Activated CD8-positive, alpha-beta memory T cell treated with anti-CD3 and anti-CD28 coated beads, Interleukin-2, amount 10 ng/mL, durations not matched to agents 7 days and 5 days (primary cell): ENCODE measurements at places on chromosomes 3 and 15. TPM values are rescaled to one million over a fixed set of nuclear protein-coding genes. Genes with fewer than 3 reads are reported as not detected.

- DNase-seq, result no peak
- no peak overlapping the region for H3K27ac ChIP-seq
- peaks cover 46% of the 10 kb centered on the region for H3K36me3 ChIP-seq
- no peaks in the 10 kb centered on the region for H3K27me3 ChIP-seq
Measured at GRCh38 chr3:138230525-138230924, 43.4 kb downstream of the ARMC8 start.

Gene NUSAP1
- total RNA-seq, result 234 TPM

- no peak overlapping the region for H3K27ac ChIP-seq
- no peaks in the 10 kb centered on the region for H3K4me1 ChIP-seq
- H3K4me3 ChIP-seq, result no peak overlapping the region
- no peak for DNase-seq
- H3K27me3 ChIP-seq, result no peaks in the 10 kb centered on the region
- H3K36me3 ChIP-seq, result no peaks in the 10 kb centered on the region
Measured at GRCh38 chr15:27854601-27855000, 244.5 kb downstream of the OCA2 start.

Gene CATSPER2
- total RNA-seq, result 1.3 TPM

DNA sequence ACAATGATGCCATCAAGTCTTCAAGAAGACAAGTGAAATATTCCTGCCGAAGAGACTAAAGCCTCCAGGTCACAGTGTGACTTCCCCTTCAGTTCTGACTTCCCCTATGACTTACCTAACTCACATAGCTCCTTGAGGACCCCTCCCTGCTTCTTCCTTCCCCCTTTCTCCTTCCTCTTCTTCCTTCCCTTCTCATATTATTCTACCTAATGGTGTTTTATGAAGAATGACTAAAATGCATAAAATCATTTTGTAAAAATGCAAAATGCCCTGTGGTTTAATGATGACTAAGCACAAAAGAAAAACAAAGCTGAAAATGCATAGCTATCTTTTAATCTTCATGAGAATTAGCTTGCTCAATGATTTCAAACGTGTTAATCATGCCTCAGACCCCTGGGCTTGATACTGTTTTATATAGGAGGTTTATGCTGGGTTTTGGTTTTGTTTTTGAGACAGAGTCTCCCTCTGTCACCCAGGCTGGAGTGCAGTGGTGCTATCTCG lies 26.1 kb upstream of the TM4SF4 start:
- H3K27ac ChIP-seq, result no peak overlapping the region
- H3K36me3 ChIP-seq, result peaks cover 3% of the 10 kb centered on the region
- peaks cover 2% of the 10 kb centered on the region for H3K4me1 ChIP-seq
- peaks cover 9% of the 10 kb centered on the region for H3K27me3 ChIP-seq

- no peak overlapping the region for H3K27ac ChIP-seq
- H3K36me3 ChIP-seq, result no peaks in the 10 kb centered on the region
- no peak for DNase-seq
- H3K4me3 ChIP-seq, result no peak overlapping the region
- H3K4me1 ChIP-seq, result peaks cover 12% of the 10 kb centered on the region
Measured at GRCh38 chr3:42515391-42515916, 13.0 kb downstream of the VIPR1 start.

- H3K27me3 ChIP-seq, result peaks cover 31% of the 10 kb centered on the region
- DNase-seq, result no peak
- H3K36me3 ChIP-seq, result no peaks in the 10 kb centered on the region
- H3K4me3 ChIP-seq, result no peak overlapping the region
- H3K4me1 ChIP-seq, result no peaks in the 10 kb centered on the region
Measured at GRCh38 chr15:92499731-92500530, 106.2 kb downstream of the ST8SIA2 start.

Gene SRGAP3
- 2.8 TPM for total RNA-seq
